ENCODE measurements at places on chromosomes 16 and 17. TPM values are rescaled to one million over a fixed set of nuclear protein-coding genes. Genes with fewer than 3 reads are reported as not detected.

Gene CCL16
- total RNA-seq = not detected

- no peak for DNase-seq
- H3K4me3 ChIP-seq = no peak overlapping the region
- H3K4me1 ChIP-seq = peaks cover 41% of the 10 kb centered on the region
- H3K27me3 ChIP-seq = no peaks in the 10 kb centered on the region
- H3K27ac ChIP-seq = no peak overlapping the region
Observed at GRCh38 chr16:2966808-2967191, 2.3 kb upstream of the PAQR4 start.

GRCh38 chr17:49832840-49833599 lies 14.8 kb downstream of the TAC4 start:
- no peaks in the 10 kb centered on the region for H3K4me1 ChIP-seq
- DNase-seq = no peak
- H3K27me3 ChIP-seq = no peaks in the 10 kb centered on the region
- H3K36me3 ChIP-seq = peaks cover 15% of the 10 kb centered on the region
- no peak overlapping the region for H3K27ac ChIP-seq
- no peak overlapping the region for H3K4me3 ChIP-seq

Gene ERN2
- total RNA-seq = 0.11 TPM

- no peak overlapping the region for H3K4me3 ChIP-seq
- no peaks in the 10 kb centered on the region for H3K27me3 ChIP-seq
- DNase-seq = no peak
- H3K27ac ChIP-seq = no peak overlapping the region
Observed at GRCh38 chr17:73883175-73883574, 238.9 kb upstream of the SDK2 start.

- H3K4me3 ChIP-seq = no peak overlapping the region
- no peak overlapping the region for H3K27ac ChIP-seq
- H3K27me3 ChIP-seq = peaks cover 3% of the 10 kb centered on the region
- no peaks in the 10 kb centered on the region for H3K36me3 ChIP-seq
- H3K4me1 ChIP-seq = no peaks in the 10 kb centered on the region
Observed at GRCh38 chr17:83103200-83103942, 24.0 kb downstream of the METRNL start.

DNA sequence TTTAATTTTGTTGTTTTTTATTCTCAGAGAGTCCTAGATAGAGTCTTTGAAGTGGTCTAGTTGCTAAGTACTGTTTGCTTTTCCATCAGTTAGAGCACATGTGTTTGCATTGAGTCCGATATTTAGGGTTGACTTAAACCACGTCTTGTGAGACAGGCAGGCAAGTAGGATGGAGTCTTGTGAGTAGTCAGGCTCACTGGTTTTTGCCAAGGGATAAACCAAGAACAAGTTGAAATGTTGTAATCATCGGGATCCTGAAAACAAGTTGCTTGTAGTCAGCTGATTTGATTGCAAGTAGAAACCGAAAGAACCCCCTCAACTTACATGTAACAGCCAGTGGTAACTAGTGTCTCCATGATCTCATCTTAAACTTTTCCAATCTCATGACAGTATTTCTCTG lies 17.2 kb downstream of the ATP6V0A1 start:
- DNase-seq = no peak
- H3K36me3 ChIP-seq = peaks cover 2% of the 10 kb centered on the region

- no peak overlapping the region for H3K4me3 ChIP-seq
- DNase-seq = no peak
- H3K4me1 ChIP-seq = no peaks in the 10 kb centered on the region
- no peaks in the 10 kb centered on the region for H3K27me3 ChIP-seq
Observed at GRCh38 chr17:67496286-67496685, 119.2 kb downstream of the PITPNC1 start.

- DNase-seq = no peak
- H3K36me3 ChIP-seq = peaks cover 1% of the 10 kb centered on the region
- H3K27ac ChIP-seq = peak overlapping the region; percentile 93
- H3K27me3 ChIP-seq = no peaks in the 10 kb centered on the region
Observed at GRCh38 chr17:35052241-35052610, 11.3 kb downstream of the RFFL start.

Gene DNASE1L2
- total RNA-seq = 0.93 TPM

GRCh38 chr16:76444832-76445231 lies 167.6 kb downstream of the CNTNAP4 start:
- no peaks in the 10 kb centered on the region for H3K36me3 ChIP-seq
- H3K4me1 ChIP-seq = no peaks in the 10 kb centered on the region
- no peak overlapping the region for H3K4me3 ChIP-seq
- DNase-seq = no peak
- no peak overlapping the region for H3K27ac ChIP-seq

- no peaks in the 10 kb centered on the region for H3K4me1 ChIP-seq
- no peak overlapping the region for H3K27ac ChIP-seq
- no peak for DNase-seq
- H3K4me3 ChIP-seq = no peak overlapping the region
- no peaks in the 10 kb centered on the region for H3K36me3 ChIP-seq
- no peaks in the 10 kb centered on the region for H3K27me3 ChIP-seq
Observed at GRCh38 chr16:87095271-87095670, 221.9 kb downstream of the C16orf95 start.

DNA sequence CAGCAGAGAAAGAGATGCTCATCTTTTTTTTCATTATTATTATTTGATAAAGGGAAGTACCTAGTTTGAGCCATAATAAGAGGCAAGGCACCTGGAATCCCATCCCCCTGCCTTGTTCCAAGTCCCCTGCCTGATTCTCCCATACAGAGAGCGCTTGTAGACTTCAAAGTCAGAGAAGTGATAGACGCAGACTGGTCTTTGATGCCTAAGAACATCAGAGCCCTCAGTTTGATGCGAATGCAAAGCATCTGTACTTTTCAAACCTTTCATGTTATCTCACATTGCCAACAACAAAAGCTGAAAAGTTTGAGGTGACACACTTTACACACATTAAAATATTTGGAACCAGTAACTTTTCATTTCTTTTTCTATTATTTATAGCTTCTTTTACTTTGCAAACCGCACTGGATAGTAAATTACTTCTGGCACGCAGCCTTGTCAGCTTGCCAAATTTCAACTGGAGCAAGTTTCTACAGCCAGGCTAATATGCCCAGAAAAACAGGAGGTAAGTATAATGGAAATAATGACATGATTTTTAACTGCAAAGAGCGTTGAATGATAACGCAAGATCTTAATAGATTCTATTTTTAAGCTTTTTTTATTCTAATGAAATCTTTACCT lies 5.9 kb upstream of the UTP6 start:
- no peak overlapping the region for H3K27ac ChIP-seq
- H3K4me1 ChIP-seq = peaks cover 2% of the 10 kb centered on the region
- no peak overlapping the region for H3K4me3 ChIP-seq
- H3K27me3 ChIP-seq = no peaks in the 10 kb centered on the region

GRCh38 chr17:82553210-82553930 lies 33.8 kb downstream of the FOXK2 start:
- peak overlapping the region; percentile 27 for H3K4me3 ChIP-seq
- peaks cover 31% of the 10 kb centered on the region for H3K4me1 ChIP-seq
- peak overlapping the region; percentile 29 for H3K27ac ChIP-seq
- H3K27me3 ChIP-seq = no peaks in the 10 kb centered on the region

GRCh38 chr16:69123910-69124309 lies 8.5 kb downstream of the CHTF8 start:
- no peak for DNase-seq
- peaks cover 15% of the 10 kb centered on the region for H3K36me3 ChIP-seq
- H3K27ac ChIP-seq = no peak overlapping the region
- no peak overlapping the region for H3K4me3 ChIP-seq
- no peaks in the 10 kb centered on the region for H3K4me1 ChIP-seq
- no peaks in the 10 kb centered on the region for H3K27me3 ChIP-seq

DNA sequence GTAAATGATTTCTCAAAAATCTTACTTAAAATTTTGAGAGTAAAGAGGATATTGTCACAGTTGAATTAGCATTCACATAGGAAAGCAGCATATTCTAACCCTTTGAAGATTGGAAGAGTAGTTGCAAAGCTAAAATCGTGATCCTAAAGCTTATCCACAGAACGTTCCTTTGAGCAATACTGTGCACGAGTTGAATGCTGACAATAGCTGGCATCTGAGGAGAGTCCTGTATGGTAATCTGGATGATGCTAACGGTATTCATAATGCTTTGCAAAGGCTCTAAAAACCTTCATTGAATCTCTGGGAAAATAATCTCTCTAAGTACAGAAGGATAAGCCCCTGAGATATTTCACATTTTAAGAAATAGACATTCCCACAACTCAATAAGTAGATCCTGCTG lies 354.6 kb downstream of the CDH8 start:
- no peaks in the 10 kb centered on the region for H3K4me1 ChIP-seq
- no peak for DNase-seq
- H3K27me3 ChIP-seq = no peaks in the 10 kb centered on the region
- no peaks in the 10 kb centered on the region for H3K36me3 ChIP-seq
- H3K27ac ChIP-seq = no peak overlapping the region

- no peak for DNase-seq
- H3K27ac ChIP-seq = no peak overlapping the region
- no peaks in the 10 kb centered on the region for H3K27me3 ChIP-seq
Observed at GRCh38 chr16:57533431-57534336, 2.7 kb downstream of the CCDC102A start.

DNA sequence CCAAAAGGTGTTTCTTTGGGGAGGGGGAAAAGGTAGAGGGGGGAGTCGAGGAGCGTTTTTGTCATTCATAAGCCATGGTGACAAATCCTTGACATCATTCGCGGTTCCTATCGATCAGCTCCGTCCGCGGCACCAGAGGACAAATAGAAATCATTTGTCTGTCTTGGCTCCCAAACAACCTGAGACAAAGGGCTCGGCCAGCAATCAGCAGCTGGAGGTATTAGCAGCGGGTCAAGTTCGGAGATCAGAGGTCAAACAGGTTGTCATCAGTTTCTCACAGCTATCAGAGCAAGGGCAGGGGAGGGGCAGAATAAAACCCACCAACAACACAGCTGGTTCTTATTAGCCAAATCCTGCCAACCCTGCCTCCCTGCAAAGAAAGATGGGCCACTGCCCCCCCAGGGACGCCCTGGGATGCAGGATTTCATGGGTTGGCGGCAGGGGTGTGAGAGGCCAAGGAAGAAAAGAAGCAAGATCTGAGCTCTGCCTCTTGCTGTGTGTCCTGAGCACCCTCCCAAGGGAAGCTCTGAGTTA lies 145.3 kb upstream of the LHX1 start:
- no peaks in the 10 kb centered on the region for H3K36me3 ChIP-seq
- H3K4me1 ChIP-seq = no peaks in the 10 kb centered on the region
- H3K4me3 ChIP-seq = no peak overlapping the region

DNA sequence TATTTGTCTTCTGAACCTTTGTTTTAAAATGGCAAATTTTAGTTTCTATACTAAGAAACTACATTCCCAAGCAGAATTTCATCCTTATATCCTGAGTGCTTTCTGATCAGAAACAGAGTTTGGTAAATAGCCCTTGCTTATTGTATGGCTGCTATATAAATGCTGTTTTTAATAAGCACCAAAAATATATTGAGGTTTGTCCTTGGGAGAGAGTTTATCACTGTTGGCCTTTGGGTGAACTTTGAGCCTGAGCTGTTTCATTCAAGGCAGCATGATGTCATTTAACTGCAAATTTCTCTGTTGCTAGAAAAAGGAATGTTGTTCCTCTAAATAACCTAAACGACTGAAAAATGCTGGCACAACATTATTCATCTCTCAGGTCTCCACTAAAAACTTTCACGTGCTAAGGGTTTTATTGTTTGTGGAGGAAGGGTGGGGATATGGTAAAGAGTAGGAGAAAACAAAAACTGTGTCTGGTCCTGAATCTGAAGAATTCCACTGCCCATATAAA lies 334.3 kb upstream of the TBX2 start:
- no peaks in the 10 kb centered on the region for H3K36me3 ChIP-seq
- no peak overlapping the region for H3K27ac ChIP-seq
- no peaks in the 10 kb centered on the region for H3K27me3 ChIP-seq
- no peak overlapping the region for H3K4me3 ChIP-seq
- no peak for DNase-seq
